ENCODE measurements at places on chromosomes 2 and 18. TPM values are rescaled to one million over a fixed set of nuclear protein-coding genes. Genes with fewer than 3 reads are reported as not detected.
A peak's percentile ranks its signal among the peaks of the same experiment; 100 is the strongest.

The TRIM43 gene
- 0.10 TPM for total RNA-seq

The CXCR1 gene
- 2.1 TPM for total RNA-seq

GRCh38 chr18:31563778-31564177, 27.9 kb upstream of the TTR start:
- DNase-seq, result no peak

DNA sequence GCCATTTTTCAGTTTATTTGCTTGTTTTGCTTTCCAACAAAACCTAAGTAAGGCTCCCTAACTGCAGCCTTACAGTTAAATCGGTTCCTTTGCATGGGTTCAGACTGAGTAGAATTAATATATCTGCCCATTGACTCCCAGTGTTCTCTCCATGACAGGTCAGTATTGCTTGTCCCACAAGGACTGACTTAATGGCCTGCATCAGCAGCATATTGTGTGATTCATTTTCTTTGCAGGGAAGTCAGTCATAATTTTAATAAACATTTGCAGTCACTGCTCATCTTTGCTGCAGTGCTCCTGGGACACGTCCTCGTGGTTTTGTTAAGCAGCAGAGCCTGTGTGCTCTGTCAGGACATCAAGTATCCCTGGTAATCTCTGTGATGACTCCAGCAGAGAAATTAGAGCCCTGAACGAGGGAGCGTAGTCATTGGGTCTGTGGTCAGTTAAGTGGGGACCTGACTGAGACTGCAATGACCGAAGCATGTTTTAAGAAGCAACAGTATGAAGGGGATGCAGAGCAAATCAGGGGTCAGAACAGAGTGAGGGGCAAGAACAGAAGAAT, 93.3 kb downstream of the CDH20 start:
- no peak for DNase-seq

The SIGLEC15 gene
- not detected for total RNA-seq

- no peak for DNase-seq
These were observed 136.7 kb downstream of the NFATC1 start for GRCh38 chr18:79532313-79533007.

DNA sequence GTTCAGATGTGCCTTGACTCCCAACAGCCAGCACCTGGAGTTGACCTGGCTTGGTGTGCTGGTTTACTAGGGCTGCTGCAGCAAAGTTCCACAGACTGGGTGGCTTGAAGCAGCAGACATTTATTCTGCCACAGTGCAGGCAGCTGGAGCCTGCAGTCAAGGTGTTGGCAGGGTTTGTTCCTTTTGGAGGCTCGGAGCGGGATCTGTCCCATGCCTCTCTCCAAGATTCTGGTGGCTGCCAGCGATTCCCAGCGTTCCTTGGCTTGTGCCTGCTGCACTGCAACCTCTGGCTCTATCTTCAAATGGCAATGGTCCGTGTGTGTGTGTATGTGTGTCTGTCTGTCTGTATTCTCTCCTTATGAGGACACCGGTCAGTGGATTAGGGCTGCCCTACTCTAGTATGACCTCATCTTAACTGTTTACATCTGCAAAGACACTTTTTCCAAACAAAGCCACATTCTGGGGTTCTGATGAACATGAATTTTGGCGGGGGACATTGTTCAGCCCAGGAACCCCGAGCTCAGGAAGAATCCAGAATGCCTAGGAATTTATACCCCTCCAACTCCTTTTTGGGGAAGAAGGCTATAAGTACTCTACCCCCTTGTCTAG, 44.7 kb upstream of the TMEM131 start:
- DNase-seq, result no peak

GRCh38 chr2:207970826-207971180, 54.5 kb downstream of the PLEKHM3 start:
- DNase-seq, result no peak

The AQP12B gene
- not detected for total RNA-seq

- no peak for DNase-seq
These were observed 115.4 kb downstream of the ACAA2 start for GRCh38 chr18:49697757-49698524.

- DNase-seq, result no peak
These were observed 890.4 kb downstream of the TRIB2 start for GRCh38 chr2:13607139-13607538.

The SLC9A4 gene
- 1.3 TPM for total RNA-seq

The FOSL2 gene
- 62.8 TPM for total RNA-seq

- no peak for DNase-seq
These were observed 66.7 kb downstream of the FECH start for GRCh38 chr18:57519668-57520424.

DNA sequence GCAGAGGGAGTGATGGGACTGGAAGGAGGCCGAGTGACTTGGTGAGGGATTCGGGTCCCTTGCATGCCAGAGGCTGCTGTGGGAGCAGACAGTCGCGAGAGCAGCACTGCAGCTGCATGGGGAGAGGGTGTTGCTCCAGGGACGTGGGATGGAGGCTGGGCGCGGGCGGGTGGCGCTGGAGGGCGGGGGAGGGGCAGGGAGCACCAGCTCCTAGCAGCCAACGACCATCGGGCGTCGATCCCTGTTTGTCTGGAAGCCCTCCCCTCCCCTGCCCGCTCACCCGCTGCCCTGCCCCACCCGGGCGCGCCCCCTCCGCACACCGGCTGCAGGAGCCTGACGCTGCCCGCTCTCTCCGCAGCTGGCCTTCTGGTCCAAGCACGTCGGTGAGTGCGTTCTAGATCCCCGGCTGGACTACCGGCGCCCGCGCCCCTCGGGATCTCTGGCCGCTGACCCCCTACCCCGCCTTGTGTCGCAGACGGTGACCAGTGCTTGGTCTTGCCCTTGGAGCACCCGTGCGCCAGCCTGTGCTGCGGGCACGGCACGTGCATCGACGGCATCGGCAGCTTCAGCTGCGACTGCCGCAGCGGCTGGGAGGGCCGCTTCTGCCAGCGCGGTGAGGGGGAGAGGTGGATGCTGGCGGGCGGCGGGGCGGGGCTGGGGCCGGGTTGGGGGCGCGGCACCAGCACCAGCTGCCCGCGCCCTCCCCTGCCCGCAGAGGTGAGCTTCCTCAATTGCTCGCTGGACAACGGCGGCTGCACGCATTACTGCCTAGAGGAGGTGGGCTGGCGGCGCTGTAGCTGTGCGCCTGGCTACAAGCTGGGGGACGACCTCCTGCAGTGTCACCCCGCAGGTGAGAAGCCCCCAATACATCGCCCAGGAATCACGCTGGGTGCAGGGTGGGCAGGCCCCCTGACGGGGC, 4.6 kb downstream of the PROC start:
- DNase-seq, result no peak

DNA sequence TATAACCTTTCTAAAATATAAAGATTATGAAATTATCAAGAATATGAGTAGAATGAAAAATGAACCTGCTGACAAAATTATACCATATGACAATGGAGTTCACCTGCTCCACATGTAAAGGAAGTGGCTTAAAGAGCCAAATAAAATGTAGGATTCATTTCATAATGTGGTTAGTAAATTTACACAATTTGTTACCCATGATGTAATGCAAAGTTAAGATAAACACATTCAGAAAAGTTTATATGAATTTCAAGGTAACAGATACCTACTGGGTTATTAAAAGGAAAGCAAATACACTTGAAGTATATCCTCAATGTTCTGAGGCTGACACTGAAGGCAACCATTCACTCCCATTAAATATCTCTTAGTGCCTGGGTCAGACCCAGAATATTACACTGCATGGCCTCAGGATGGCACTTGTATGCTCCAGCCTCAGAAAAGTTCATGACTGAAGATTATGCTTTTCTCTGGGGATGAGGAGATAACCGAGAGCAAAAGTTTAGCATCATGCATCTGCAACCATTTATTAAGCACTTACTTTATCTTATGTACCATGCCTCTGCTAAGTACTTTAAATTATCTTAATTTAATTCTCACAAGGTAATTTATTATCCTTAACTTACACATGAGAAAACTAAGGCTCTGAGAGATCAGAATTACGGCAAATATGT, 6.2 kb downstream of the STRN start:
- DNase-seq, result no peak

DNA sequence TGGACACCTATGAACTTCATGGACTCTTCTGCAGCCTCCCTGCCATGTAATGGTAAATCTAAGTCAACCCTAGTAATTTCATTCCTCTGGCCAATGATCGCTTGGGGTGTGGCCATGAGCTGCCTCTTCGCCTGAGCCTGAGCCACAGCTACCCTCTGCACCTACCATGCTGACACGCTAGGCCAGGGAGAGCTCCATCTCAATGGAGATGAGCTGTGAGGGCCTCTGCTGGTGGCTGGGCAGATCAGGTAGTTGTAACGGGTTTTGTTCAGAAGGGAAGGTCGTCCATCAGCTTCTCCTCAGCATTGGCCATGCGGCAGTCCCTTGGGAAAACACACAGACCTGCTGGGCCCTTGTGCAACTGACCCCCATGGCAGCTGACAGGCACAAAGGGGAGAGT, 24.4 kb downstream of the MPHOSPH10 start:
- DNase-seq, result no peak

GRCh38 chr2:170361090-170361936, 183.4 kb downstream of the MYO3B start:
- DNase-seq, result peak; percentile 30

DNA sequence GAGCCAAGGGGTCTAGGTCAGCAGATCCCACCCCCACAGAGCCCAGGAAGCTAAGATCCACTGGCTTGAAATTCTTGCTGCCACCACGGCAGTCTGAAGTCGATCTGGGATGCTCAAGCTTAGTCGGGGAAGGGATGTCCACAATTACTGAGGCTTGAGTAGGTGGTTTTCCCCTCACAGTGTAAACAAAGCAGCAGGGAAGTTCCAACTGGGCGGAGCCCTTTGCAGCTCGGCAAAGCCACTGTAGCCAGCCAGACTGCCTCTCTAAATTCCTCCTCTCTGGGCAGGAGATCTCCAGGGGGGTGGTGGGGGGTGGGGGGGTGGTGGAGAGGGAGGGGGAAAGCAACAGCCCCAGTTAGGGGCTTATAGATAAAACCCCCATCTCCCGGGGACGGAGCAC, 419.5 kb downstream of the NUP35 start:
- no peak for DNase-seq
